ENCODE measurements at places on chromosomes 2 and 18. TPM values are rescaled to one million over a fixed set of nuclear protein-coding genes. Genes with fewer than 3 reads are reported as not detected.

DNA sequence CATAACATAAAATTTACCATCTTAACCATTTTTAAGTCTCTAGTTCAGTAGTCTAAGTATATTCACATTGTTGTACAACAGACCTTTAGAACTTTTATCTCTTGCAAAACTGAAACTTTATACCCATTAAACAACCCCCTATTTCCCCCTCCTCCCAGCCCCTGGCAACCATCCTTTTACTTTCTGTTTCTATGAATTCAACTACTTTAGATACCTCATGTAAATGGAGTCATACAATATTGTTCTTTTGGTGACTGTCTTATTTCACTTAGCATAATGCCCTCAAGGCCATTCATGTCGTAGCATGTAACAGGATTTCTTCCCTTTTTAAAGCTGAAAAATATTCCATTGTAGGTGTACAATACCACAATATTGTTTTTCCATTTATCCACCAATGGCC is 129.8 kb downstream of the PDE11A start:
- no peaks in the 10 kb centered on the region for H3K4me1 ChIP-seq
- DNase-seq: no peak
- no peaks in the 10 kb centered on the region for H3K27me3 ChIP-seq
- H3K36me3 ChIP-seq: no peaks in the 10 kb centered on the region

GRCh38 chr2:200820573-200821234 is 9.0 kb downstream of the BZW1 start:
- H3K27ac ChIP-seq: no peak overlapping the region
- no peak overlapping the region for H3K4me3 ChIP-seq
- no peaks in the 10 kb centered on the region for H3K27me3 ChIP-seq
- H3K36me3 ChIP-seq: peaks cover 67% of the 10 kb centered on the region

DNA sequence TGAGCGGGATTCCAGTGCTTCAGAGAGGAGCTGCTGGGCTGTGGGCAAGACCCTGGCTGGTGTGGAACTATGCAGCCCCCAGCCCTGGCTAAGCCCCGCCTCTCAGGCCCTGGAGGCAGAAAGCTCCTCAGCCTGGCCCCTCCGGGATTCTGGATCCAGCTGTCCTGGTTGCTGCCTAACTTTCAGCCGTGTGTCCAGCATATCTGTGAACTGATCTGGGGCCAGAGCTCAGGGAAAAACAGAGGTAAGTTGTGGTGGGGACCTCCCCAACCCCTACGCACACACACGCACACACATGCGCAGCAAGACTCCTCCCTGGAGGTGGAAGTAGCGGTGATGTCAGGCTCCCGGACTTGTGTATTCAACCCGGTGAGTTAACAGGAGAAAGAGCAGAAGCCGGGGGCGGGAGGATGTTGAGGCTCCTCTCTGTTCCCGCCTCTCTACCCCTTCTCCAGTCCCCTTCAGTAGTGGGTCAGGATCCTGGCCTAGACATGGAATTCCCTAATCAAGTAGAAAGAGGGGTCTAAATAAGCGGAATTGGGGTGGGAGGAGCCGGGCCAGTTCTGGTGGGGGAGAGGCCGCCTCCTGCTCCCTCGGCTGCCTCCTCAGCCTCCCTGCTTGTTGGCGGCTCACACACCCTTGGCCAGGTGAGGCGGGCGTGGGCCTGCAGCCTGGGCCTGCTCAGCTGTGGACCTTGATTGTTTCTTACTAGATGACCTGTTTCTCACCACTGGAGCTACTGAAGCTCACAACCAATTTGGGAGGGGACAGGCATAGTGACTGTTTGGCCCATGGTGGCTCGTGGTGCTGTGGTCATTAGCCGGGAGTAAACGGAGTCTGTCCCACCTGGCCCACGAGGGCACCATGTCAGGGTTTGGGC is 33.4 kb downstream of the SIX2 start:
- no peak overlapping the region for H3K27ac ChIP-seq
- DNase-seq: no peak
- H3K4me3 ChIP-seq: no peak overlapping the region
- no peaks in the 10 kb centered on the region for H3K4me1 ChIP-seq
- H3K27me3 ChIP-seq: no peaks in the 10 kb centered on the region
- H3K36me3 ChIP-seq: no peaks in the 10 kb centered on the region

DNA sequence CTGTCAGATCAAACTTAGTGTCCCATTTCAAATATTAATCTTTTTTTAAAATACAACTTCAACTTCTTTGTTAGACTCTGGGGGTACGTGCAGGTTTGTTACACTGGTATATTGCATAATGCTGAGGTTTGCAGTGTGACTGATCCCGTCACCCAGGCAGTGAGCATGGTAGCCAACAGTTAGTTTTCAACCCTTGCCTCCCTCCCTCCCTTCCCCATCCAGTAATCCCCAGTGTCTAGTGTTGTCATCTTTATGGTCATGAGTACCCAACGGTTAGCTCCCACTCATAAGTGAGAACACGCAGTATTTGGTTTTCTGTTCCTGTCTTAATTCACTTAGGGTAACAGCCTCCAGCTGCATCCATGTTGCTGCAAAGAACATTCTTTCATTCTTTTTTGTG is 23.9 kb downstream of the NOL10 start:
- no peak overlapping the region for H3K4me3 ChIP-seq
- DNase-seq: no peak
- H3K27me3 ChIP-seq: no peaks in the 10 kb centered on the region
- no peak overlapping the region for H3K27ac ChIP-seq
- H3K36me3 ChIP-seq: peaks cover 38% of the 10 kb centered on the region
- H3K4me1 ChIP-seq: no peaks in the 10 kb centered on the region

The GALNT14 gene
- total RNA-seq: 9.7 TPM

The ST3GAL5 gene
- total RNA-seq: 25.3 TPM

The MAPRE3 gene
- total RNA-seq: 9.0 TPM
